ENCODE measurements at places on chromosomes 6 and 20. TPM values are rescaled to one million over a fixed set of nuclear protein-coding genes. Genes with fewer than 3 reads are reported as not detected.
A peak's percentile ranks its signal among the peaks of the same experiment; 100 is the strongest.

- no peak for DNase-seq
These were observed at the start of gene CTSZ for GRCh38 chr20:59006864-59007664. TSS of gene CTSZ (minus strand) at chr20:59007254. CDS start at chr20:59007128, 126 bp downstream.

DNA sequence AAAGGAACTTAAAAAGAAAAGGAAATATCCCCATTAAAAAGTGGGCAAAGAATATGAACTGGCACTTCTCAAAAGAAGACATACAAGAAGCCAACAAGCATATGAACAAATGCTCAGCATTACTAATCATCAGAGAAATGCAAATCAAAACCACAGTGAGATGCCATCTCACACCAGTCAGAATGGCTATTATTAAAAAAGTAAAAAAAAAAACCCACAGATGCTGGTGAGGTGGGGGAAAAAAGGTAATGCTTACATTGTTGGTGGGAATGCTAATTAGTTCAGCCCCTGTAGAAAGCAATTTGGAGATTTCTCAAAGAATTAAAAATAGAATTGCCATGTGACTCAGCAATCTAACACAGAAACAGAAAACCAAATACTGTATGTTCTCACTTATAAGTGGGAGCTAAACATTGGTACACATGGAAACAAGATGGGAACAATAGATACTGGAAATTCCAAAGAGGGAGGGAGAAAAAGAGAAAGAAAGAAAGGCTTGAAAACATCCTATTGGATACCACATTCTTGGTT lies 437.1 kb downstream of the GRIK2 start:
- peak; percentile 73 for DNase-seq

DNA sequence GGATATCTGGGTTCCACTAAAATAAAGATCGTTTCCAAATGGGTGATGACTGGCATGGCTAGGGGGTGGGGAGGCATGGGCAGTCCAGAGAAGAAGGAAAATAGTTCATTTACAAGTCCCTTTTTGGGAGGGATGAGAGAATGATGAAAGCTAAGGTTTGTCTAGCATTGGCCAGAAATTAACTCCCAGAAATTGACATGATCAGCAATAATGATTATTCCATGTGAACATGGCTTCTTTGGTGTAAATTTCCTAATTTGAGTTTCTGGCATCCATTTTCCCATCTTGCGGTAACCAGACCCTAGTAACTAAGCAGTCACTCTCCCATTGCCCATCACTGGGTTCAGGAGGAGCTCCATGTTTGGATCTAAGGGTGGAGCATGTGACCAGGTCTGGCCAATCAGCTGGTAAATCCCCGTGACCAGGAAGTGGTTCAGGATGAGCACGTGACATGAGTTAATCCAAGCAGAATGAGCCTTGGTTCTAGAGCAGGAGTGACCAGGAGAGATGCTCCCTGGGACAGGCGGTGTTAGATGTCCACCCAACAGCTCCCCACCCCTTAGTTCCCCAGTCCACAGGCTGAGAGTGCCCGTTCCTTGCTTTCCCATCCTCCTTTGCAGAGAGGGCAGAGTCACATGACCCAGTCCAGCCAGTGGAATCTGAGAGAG lies 512.7 kb downstream of the PREX1 start:
- no peak for DNase-seq

DNA sequence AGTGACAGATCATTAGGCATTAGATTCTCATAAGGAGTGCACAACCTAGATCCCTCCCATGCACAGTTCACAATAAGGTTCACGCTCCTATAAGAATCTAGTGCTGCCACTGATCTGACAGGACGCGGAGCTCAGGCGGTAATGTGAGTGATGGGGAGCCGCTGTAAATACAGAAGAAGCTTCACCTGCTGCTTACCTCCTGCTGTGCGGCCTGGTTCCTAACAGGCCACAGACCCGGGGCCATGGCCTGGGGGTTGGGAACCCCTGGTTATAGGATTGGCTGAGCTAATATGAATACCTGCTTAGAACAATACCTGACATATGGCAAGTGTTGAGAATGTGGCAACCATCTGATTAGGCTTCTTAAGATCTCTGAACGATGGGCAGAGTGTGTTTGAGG lies 2.4 kb downstream of the PNPLA1 start:
- no peak for DNase-seq

DNA sequence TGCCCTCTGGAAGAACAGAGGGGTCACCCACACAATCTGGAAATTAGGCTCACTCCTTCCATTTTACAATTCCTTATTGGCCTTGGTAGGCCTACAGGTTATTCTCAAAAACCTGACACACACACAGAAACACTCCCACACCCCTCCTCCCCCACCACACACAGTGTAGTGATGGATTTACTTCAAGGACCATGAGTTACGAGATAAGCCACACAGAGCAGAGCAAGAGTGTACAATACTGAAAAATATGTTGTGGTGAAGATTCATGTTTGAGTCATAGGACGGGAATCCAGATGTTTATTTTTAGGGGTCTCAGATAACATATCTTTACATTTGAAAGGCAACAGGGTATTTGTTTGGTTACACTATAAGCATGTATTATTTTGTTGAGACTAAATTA lies 291.9 kb downstream of the PLCB1 start:
- DNase-seq = no peak

- no peak for DNase-seq
These were observed 25.5 kb upstream of the FKBP1A start for GRCh38 chr20:1418350-1418749.

- DNase-seq = no peak
These were observed 70.0 kb downstream of the CPNE5 start for GRCh38 chr6:36769183-36769675.

GRCh38 chr20:38902601-38903000 lies 23.6 kb upstream of the FAM83D start:
- DNase-seq = no peak

Gene JPH2
- 44.7 TPM for polyA plus RNA-seq

Gene FAM217A
- not detected for polyA plus RNA-seq

Gene POM121L2
- polyA plus RNA-seq = not detected

Gene C6orf15
- not detected for polyA plus RNA-seq

Gene GSTA2
- polyA plus RNA-seq = not detected

Gene GPX5
- not detected for polyA plus RNA-seq

Gene R3HDML
- not detected for polyA plus RNA-seq

Gene VEGFA
- polyA plus RNA-seq = 84.8 TPM
